Left ventricle myocardium superior (tissue), 1 donor: ENCODE measurements at places on chromosomes 6 and 20. TPM values are rescaled to one million over a fixed set of nuclear protein-coding genes. Genes with fewer than 3 reads are reported as not detected.

- peak; percentile 61 for DNase-seq
These were observed 169.4 kb downstream of the TAF4 start for GRCh38 chr20:61896058-61896961.

DNA sequence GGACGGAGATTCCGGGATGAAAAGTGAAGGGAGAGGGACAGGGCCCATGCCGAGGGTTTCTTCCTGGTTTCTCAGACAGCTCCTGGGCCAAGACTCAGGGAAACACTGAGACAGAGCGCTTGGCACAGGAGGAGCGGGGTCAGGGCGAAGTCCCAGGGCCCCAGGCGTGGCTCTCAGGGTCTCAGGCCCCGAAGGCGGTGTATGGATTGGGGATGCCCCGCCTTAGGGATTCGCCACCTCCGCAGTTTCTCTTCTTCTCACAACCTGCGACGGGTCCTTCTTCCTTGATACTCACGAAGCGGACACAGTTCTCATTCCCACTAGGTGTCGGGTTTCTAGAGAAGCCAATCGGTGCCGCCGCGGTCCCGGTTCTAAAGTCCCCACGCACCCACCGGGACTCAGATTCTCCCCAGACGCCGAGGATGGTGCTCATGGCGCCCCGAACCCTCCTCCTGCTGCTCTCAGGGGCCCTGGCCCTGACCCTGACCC lies 55.0 kb upstream of the HLA-A start:
- DNase-seq, result peak; percentile 61

DNA sequence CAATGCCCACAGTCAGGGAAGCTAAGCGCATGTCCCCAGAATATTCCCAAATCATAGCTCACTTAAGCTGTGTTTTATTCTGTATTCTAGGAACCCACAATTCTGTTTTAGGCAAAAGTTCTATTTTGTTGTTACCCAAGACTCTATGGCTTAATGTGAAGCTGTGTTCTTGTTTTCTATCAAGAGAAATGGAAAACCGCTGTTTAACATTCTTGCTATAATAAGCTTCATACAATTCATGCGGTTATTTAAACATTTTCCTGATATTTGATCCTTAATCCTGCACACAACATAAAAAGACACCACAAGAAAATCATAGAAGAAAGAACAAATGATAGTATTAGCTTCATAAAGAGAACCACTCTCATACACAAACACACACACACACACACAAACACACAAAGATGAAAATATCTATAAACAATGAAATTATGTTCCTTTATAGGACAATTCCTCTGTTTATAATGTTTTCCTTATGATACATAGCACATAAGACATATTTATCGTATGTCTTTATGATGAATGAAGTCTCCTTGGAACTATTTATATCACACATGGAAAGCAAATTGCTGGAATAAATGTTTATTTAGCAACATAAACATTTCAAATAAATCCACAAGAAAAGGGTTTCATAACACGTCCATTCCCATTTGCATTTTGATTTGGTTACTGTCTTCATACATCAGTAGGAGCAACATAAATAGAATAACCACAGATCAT lies 16.4 kb upstream of the COL21A1 start:
- DNase-seq, result no peak

DNA sequence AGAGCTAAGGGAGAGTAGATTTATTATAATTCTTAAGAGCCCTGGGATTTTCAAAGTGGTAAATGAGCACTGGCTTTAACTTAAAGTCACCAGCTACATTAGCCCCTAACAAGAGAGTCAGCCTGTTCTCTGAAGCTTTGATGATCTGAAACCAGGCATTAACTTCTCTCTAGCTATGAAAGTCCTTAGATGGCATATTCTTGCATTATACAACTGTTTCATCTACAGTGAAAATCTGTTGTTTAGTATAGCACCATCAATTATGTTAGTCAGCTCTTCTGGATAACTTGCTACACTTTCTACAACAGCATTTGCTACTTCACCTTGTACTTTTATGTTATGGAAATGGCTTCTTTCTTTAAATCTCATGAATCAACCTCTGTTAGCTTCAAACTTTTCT lies 1046.7 kb downstream of the HACE1 start:
- DNase-seq, result no peak

DNA sequence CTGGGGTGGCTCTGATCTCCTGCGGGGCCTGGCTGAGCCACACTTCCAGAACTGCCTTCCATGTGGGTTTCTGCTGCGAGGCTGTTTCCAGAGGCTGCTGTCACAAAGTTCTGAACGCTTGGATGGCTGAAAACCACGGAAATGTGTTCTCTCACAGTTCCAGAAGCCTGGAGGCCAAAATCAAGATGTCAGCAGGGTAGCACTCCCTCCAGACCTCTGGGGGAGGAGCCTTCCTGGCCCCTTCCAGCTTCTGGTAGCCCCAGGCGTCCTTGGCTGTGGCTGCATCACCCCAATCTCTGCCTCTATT lies 23.7 kb upstream of the BMP7 start:
- no peak for DNase-seq

GRCh38 chr6:88629838-88630494 lies 333.5 kb downstream of the RNGTT start:
- DNase-seq, result no peak

- no peak for DNase-seq
These were observed 398.9 kb upstream of the SULF2 start for GRCh38 chr20:48184229-48184628.

DNA sequence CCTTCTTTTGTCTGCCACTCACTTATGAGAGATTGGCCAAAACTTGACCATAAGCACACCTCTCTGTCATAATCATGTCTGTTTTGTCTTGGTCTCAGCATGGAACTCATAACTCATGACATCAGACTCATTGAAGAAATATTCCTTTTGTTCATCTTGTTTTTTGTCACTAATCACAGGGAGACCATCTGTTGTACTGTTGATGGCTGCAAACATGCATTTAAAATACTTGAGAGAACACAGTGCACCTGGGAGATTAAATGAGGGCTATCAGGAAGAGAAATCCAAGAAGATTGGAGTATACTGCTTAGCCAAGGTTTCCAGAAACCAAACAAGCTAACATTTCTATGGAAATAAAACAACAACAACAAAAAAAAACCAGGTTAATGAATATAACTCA lies 689.7 kb downstream of the EPM2A start:
- DNase-seq, result no peak

DNA sequence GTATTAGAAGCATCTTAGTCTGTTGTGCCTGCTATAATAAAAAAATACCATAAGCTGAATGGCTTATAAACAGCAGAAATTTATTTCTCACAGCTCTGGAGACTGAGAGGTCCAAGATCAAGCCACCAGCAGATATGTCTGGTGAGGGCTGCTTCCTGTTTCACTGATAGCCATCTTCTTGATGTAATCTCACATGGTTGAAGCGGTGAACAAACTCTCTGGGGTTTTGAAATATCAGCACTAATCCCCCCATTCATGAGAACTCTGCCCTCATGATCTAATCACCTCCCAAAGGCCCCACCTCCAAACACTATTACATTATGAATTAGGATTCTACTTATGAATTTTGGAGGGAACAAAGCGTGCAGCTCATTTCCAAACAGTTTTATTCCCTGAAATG lies 11.6 kb upstream of the CLVS2 start:
- no peak for DNase-seq

- no peak for DNase-seq
These were observed 9.1 kb upstream of the BTNL2 start for GRCh38 chr6:32416036-32416435.

- no peak for DNase-seq
These were observed 134.9 kb downstream of the GMDS start for GRCh38 chr6:2110504-2110903.

DNA sequence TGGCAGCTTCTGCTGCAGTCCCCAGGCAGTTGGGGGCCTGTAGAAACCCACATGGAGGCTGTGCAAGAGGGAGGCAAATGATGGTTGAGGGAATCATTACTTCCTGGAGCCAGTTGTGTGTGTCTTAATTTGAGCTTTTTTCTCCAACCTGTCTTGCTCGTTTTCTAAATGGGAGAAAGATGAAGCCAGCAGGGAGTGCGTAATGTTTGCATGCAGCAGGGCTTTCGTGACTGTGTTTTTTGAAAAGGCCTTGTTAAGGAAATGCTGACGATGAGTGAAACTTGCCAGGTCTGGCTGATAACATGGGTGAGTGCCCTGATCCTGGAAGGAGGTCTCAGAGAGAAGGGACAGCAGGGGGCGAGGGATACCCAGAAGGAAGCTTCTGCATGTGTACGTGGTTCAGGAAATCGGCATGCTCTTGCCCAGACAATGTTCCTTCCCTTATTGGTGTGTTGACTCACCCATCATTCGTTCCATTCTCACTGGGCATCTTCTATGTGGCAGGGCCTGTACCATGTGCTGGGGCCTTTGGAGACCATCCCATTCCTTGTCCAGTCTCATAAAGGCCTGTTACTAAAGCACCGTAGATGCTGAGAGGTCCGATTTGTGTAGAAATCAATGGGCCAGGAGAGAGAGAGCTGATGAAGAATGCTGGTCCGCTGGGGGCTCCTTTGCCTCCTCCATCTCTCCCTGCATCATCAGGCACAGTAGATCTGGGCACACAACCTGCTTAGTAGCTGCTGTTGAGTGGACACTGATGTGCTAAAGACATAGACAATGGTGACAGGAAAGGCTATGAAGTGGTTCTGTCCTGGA lies 27.4 kb downstream of the GLP1R start:
- DNase-seq, result no peak

DNA sequence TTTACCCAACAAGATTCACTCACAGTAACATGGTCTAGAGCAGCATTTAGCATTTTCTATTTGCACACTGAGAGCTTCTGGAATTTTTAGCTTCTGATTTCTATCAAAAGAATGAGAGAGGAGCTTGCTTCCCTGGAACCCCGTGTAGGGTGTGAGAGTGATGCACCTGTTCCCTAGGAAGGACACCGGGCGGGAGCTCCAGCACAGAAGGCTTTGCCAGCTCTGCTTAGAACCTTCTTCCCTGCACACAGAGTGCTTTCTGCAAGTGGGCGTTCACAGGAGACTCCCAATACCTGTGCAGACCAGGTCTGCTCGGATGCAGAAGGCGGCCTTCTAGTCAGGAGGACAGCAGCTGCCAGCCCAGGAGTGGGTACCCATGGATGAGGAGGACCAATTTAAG lies 217.3 kb downstream of the TBXT start:
- DNase-seq, result no peak

GRCh38 chr20:14783766-14784165 lies 446.4 kb upstream of the FLRT3 start:
- DNase-seq, result no peak

DNA sequence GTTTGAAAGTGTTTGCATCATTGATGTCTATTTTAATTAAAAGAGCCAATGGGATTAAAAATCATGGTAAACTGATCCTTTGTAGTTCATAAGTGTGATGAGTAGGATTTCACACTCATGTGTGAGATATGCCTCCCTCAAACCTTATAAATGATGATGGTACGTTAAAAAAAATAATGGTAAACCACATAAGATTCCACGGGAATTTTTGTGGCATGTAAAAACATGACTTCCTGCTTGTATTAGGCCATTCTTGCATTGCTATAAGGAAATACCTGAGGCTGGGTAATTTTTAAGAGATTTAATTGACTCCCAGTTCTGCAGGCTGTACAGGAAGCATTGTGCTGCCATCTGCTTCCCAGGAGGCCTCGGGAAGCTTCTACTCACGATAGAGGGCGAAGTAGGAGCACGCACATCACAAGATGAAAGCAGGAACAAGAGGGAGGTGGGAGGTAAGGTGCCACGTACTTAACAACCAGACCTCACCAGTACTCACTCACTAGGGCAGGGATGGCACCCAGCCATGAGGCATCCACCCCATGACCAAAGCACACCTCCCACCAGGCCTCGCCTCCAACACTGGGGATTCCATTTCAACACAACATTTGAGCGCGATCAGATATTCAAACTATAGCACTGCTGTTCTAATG lies 187.6 kb upstream of the QKI start:
- no peak for DNase-seq

- DNase-seq, result no peak
These were observed 44.3 kb downstream of the TM9SF4 start for GRCh38 chr20:32153771-32154170.

DNA sequence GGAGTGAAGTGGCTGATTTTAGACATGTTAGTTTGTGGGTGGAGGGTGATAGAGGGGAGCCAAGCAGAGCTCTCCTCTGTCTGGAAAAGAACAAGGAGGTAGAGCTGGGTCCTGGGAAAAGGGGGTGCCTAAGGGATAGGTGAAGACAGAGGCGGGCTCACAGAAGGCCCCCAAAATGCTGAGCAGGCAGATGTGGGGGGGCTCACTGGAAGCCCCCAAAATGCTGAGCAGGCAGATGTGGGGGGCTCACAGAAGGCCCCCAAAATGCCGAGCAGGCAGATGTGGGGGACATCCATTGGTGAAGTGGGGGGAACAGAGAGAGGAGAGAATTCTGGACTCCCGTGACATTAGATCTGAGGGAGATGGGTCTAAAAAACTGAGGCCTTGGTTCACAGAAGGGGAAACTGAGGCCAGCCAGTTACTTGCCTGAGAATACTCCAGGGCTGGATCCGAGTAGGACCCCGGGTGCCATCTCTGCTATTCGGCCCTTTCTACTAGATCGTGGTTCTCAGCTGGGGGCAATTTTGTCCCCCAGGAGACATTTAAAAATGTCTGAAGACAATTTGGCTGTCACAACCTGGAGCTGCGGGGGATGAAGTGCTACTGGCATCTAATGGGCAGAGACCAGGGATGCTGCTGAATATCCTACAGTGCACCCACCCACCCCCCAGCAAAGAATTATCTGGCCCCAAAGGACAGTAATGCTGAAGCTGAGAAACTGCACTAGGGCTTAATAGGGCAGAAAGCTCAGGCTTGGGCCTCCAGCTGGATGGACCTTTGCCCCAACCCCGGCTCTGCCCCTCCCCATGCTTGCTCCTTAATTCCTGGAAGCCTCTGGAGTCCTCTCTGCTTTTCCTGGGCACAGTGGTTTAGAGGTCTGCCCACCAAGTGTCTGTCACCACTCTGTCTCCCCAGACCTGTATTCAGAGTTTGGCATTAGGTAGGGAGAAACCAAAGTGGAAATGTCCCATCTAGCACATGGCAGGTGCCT lies 2.1 kb downstream of the LPIN3 start:
- DNase-seq, result no peak

- no peak for DNase-seq
These were observed 217.2 kb downstream of the CDKAL1 start for GRCh38 chr6:20751293-20751935.

- no peak for DNase-seq
These were observed 514 bp upstream of the TSHZ2 start for GRCh38 chr20:52971498-52972189.

- DNase-seq, result no peak
These were observed 31.4 kb downstream of the B4GALT5 start for GRCh38 chr20:49682278-49682677.

GRCh38 chr6:144156991-144157390 lies 6.7 kb downstream of the STX11 start:
- DNase-seq, result no peak

The LATS1 gene
- total RNA-seq, result 12.2 TPM

The CCHCR1 gene
- 11.2 TPM for total RNA-seq

The CD83 gene
- total RNA-seq, result 1.6 TPM

The C6orf58 gene
- not detected for total RNA-seq

The LSM14B gene
- total RNA-seq, result 58.4 TPM

The TREM2 gene
- total RNA-seq, result 0.59 TPM

The SYCP2L gene
- 1.1 TPM for total RNA-seq

The ENPP5 gene
- total RNA-seq, result 3.2 TPM

The PPIL6 gene
- total RNA-seq, result 2.5 TPM

The METTL24 gene
- total RNA-seq, result 1.6 TPM

The TMEM217 gene
- not detected for total RNA-seq

The RIPPLY2 gene
- not detected for total RNA-seq
